ENCODE measurements at places on chromosomes 6 and 20.

DNA sequence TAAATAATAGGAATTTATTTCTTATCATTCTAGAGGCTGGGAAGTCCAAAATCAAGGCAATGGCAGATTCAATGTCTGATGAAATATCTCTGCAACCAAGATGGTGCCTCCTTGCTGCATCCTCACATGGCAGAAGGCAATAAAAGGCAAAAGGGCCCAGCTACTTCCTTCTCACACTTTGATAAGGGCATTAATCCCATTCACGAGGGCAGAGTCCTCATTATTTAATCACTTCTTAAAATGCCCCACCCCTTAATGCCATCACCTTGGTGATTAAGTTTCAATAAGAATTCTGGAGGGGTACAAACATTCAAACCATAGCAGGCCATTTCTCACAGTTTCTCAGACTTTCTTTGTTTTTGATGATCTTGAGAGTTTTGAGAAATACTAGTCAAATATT lies 145.8 kb upstream of the TSHZ2 start:
- H3K27me3 ChIP-seq = no peaks in the 10 kb centered on the region
- H3K4me1 ChIP-seq = no peaks in the 10 kb centered on the region
- H3K36me3 ChIP-seq = no peaks in the 10 kb centered on the region
- DNase-seq = no peak
- no peak overlapping the region for H3K27ac ChIP-seq

DNA sequence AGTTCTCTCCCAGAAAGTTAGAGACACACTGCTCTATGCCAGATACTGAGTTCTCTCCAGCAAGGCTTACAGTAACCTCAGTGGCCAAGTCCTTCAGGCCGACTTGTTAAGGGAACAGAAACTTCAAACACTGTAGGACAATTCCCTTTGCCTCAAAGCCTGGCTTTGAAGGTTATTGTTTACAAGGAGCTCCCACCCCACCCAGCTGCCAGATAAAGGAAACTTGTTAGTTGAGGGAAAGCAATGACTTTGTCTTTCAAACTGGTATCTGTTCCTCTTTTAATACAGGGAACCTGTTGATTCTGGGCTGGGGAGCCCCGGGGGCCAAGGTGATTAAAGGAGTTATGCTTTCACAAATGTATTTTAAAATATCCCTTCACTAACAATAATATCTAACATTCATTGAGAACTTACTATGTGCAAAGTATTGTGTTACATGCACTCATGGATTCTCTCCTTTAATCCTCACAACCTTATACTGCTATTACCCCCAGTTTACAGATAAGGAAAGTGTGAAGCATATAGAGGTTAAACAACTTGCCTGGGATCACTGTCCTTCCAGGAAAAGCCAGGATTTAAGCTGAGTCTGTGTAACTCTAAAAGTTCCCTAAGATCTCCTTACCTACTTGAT lies 27.6 kb upstream of the CDKN1A start:
- no peaks in the 10 kb centered on the region for H3K27me3 ChIP-seq
- DNase-seq = peak; percentile 28
- peaks cover 13% of the 10 kb centered on the region for H3K4me1 ChIP-seq
- H3K4me3 ChIP-seq = no peak overlapping the region

DNA sequence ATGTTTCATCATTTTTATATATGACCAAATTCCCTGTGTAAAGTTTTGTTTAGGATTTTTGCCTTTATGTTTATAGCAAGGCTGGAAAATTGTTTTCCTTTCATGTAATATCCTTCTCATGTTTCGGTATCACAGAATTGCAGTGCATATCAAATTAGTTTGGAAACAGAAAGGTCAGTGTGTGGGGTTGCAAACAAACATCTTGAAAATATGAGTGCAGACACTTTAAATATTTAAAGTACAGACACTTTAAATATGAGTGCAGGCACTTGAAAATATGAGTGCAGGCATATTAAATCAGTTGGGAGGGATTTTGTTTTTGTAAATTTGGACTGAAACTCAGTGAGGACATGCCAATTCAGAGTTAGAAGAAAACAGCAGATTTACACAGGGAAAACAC lies 6.5 kb downstream of the SLPI start:
- no peak overlapping the region for H3K4me3 ChIP-seq
- no peak overlapping the region for H3K27ac ChIP-seq
- no peak for DNase-seq
- peaks cover 78% of the 10 kb centered on the region for H3K27me3 ChIP-seq
- no peaks in the 10 kb centered on the region for H3K4me1 ChIP-seq

DNA sequence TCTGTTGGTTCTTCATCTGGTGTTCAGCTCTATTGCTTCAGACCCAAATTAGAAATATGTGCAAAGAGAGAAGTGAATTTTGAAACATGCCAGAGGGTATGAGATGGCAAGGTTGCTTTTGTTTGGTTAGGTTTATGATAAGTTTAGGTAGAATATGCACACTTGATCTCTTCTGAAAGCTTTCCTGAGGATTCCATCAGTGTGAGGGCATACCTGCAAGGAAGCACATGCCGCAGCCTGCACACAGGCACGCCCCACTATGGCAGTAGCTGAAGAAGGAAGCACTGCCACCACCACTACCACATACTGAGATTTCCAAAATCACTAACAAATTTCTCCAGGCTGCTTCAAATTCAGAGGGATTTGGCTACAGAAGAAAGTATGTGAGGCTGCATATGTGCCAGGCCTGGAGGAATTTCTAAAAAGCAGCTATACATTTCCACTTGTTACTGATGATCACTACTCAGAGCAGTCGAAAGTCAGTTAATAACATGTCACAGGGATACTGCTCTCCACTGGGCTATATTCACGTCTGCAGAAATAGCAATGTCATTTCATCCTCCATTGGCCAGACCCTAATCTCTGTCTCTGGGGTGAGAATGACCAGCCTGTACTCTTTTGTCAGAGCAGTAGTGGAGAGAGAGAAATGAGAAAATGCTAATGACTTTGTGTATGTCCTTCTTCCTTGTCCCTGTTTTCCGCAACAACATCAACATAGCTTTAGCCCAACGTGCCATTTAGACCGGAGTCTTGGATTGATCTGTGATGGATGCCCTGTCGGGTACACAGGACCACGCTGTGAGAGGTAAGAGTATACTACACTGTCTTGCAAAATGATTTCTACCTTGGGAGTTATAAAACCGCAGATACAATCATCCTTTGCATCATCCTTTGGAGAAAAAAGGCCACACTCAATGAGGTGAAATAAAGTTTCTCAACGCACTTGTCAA lies 396.7 kb downstream of the LAMA2 start:
- DNase-seq = no peak
- H3K27ac ChIP-seq = no peak overlapping the region
- H3K4me3 ChIP-seq = no peak overlapping the region

GRCh38 chr6:47852727-47853126 lies 70.9 kb downstream of the OPN5 start:
- H3K27me3 ChIP-seq = peaks cover 21% of the 10 kb centered on the region
- DNase-seq = no peak
- no peaks in the 10 kb centered on the region for H3K36me3 ChIP-seq
- H3K4me3 ChIP-seq = no peak overlapping the region
- H3K4me1 ChIP-seq = no peaks in the 10 kb centered on the region

- H3K4me3 ChIP-seq = no peak overlapping the region
- peaks cover 10% of the 10 kb centered on the region for H3K27me3 ChIP-seq
- H3K36me3 ChIP-seq = no peaks in the 10 kb centered on the region
- DNase-seq = no peak
Observed at GRCh38 chr20:38863024-38863851, 57.7 kb downstream of the PPP1R16B start.

GRCh38 chr6:132205946-132206345 lies 195.3 kb downstream of the MOXD1 start:
- no peak overlapping the region for H3K27ac ChIP-seq
- no peak overlapping the region for H3K4me3 ChIP-seq
- H3K4me1 ChIP-seq = peaks cover 20% of the 10 kb centered on the region

DNA sequence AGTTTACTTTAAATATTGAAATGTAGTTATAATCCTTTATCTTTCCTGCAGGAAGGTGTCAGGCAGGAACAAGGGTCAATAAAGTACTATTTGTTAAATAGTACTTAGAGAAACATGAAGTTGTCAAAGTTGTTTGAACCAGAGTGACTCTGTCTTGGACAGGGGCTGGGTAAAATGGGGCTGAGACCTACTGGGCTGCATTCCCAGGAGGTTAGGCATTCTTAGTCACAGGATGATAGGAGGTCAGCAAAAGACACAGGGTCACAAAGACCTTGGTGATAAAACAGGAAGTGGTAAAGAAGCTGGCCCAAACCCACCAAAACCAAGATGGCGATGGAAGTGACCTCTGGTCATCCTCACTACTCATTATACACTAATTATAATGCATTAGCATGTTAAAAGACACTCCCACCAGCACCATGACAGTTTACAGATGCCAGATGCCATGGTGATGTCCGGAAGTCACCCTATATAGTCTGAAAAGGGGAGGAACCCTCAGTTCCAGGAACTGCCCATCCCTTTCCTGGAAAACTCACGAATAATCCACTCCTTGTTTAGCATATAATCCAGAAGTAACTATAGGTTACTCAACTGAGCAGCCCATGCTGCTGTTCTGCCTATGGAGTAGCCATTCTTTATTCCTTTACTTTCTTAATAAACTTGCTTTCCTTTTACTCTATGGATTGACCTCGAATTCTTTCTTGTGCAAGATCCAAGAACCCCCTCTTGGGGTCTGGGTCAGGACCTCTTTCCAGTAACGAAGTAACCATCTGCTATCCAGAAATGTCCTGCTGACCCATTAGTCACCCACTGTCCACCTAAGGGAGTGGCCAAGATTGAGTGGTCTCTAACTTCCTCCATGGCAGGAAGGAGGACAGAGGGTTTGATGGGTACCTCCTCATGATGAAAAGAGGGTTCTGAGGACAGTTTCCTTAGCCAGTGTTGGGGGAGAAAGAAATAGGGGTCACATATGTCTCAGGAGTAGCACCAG lies 19.6 kb downstream of the SLC22A2 start:
- H3K4me1 ChIP-seq = peaks cover 23% of the 10 kb centered on the region
- H3K36me3 ChIP-seq = no peaks in the 10 kb centered on the region

DNA sequence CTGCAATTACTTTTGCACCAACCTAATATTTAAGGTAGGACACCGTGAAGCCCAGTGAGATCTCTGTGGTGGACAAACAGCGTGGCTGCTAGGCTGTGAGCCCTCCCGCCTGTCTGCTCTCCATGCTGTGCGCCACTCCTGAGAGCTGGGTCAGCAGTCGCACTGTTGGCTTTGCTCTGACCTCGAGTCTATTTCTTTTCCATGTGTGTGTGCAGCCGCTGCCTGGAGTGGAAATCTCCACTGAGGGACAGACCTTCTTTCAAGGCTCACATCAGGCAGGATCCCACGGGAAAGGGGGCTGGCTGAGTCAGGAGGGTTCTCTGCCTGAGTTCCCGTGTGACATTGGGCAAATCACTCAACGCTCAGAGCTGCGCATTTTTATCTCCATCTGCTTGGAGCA lies 27.1 kb downstream of the RIPOR3 start:
- no peaks in the 10 kb centered on the region for H3K36me3 ChIP-seq
- peaks cover 4% of the 10 kb centered on the region for H3K27me3 ChIP-seq

DNA sequence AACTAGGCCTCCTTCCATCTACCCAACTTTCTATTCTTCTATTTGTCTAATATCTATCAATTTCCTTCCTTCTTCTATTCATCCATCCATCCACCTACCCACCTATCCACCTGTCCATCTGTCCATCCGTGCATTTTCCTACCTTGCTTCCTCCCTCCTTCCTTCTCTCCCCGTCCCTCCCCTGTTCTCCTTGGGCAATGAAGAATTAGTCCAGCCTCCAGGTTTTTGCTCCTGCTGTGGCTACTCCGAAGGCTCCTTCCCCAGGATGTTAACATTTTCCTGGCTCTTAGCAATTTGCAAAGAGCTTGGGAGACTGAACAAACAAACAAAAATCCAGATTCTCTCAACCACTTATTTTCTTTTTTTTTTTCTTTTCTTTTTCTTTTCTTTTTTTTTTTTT lies 81.6 kb downstream of the KCNB1 start:
- no peaks in the 10 kb centered on the region for H3K36me3 ChIP-seq
- H3K4me3 ChIP-seq = no peak overlapping the region
- H3K27ac ChIP-seq = peak overlapping the region; percentile 33
- no peak for DNase-seq
- peaks cover 1% of the 10 kb centered on the region for H3K27me3 ChIP-seq

GRCh38 chr6:167932468-167933276 lies 64.8 kb upstream of the KIF25 start:
- peak overlapping the region; percentile 24 for H3K27ac ChIP-seq
- DNase-seq = no peak
- H3K4me3 ChIP-seq = no peak overlapping the region
- H3K36me3 ChIP-seq = peaks cover 10% of the 10 kb centered on the region
- no peaks in the 10 kb centered on the region for H3K27me3 ChIP-seq

DNA sequence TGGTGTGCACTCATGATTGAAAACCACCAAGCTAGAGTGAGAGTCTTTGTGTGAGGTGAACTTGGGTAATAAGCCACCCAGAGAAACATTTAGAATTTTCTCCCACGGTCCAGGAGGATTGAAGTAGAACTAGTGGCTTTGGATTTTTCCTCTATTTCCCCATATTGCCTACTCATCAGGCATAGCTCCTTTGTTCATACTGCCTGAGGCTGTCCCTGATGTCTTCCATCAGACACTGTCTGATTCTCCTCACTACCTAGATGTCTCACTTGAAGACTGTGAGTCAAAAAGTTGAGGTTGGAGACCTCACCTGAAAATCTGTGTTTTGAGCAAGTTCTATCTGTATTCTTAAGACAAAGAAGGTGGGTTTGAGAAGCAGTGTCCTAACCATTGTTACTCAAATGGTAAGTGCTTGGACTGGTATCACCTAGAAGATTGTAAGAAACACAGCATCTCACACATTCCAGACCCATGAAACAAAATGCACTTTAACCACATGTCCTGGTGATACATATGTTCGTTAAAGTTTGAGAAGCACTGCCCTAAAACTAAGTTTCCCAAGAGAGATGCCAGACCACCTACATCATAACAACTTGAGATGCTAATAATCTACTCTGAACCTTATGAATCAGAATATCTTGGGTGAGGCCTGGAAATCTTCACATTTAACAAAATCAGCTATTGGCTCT lies 523.4 kb upstream of the BTBD3 start:
- DNase-seq = no peak
- H3K36me3 ChIP-seq = no peaks in the 10 kb centered on the region
- no peak overlapping the region for H3K4me3 ChIP-seq
- no peaks in the 10 kb centered on the region for H3K27me3 ChIP-seq
- H3K4me1 ChIP-seq = no peaks in the 10 kb centered on the region

GRCh38 chr6:52361414-52361944 lies 472 bp upstream of the PAQR8 start:
- H3K36me3 ChIP-seq = no peaks in the 10 kb centered on the region
- peak overlapping the region; percentile 70 for H3K4me3 ChIP-seq
- H3K4me1 ChIP-seq = peaks cover 35% of the 10 kb centered on the region
- DNase-seq = no peak
- H3K27me3 ChIP-seq = no peaks in the 10 kb centered on the region
- H3K27ac ChIP-seq = peak overlapping the region; percentile 9

GRCh38 chr6:107398001-107398400 lies 61.4 kb downstream of the PDSS2 start:
- no peaks in the 10 kb centered on the region for H3K27me3 ChIP-seq
- H3K36me3 ChIP-seq = peaks cover 13% of the 10 kb centered on the region
- no peak for DNase-seq
- H3K4me3 ChIP-seq = no peak overlapping the region
- H3K4me1 ChIP-seq = no peaks in the 10 kb centered on the region
- H3K27ac ChIP-seq = no peak overlapping the region

GRCh38 chr6:152642578-152643375 lies 5.6 kb upstream of the SYNE1 start:
- no peaks in the 10 kb centered on the region for H3K4me1 ChIP-seq
- peaks cover 29% of the 10 kb centered on the region for H3K27me3 ChIP-seq
- no peak overlapping the region for H3K4me3 ChIP-seq
- no peak overlapping the region for H3K27ac ChIP-seq
- no peaks in the 10 kb centered on the region for H3K36me3 ChIP-seq
- no peak for DNase-seq

- peaks cover 5% of the 10 kb centered on the region for H3K4me1 ChIP-seq
- H3K36me3 ChIP-seq = no peaks in the 10 kb centered on the region
- no peak overlapping the region for H3K4me3 ChIP-seq
- no peak for DNase-seq
- H3K27ac ChIP-seq = no peak overlapping the region
Observed at GRCh38 chr6:162864911-162865310, 137.1 kb downstream of the PACRG start.

Data from chondrocyte (in vitro differentiated cells).